Left ventricle myocardium inferior (tissue), 1 donor: ENCODE measurements at places on chromosomes 5 and 9.

DNA sequence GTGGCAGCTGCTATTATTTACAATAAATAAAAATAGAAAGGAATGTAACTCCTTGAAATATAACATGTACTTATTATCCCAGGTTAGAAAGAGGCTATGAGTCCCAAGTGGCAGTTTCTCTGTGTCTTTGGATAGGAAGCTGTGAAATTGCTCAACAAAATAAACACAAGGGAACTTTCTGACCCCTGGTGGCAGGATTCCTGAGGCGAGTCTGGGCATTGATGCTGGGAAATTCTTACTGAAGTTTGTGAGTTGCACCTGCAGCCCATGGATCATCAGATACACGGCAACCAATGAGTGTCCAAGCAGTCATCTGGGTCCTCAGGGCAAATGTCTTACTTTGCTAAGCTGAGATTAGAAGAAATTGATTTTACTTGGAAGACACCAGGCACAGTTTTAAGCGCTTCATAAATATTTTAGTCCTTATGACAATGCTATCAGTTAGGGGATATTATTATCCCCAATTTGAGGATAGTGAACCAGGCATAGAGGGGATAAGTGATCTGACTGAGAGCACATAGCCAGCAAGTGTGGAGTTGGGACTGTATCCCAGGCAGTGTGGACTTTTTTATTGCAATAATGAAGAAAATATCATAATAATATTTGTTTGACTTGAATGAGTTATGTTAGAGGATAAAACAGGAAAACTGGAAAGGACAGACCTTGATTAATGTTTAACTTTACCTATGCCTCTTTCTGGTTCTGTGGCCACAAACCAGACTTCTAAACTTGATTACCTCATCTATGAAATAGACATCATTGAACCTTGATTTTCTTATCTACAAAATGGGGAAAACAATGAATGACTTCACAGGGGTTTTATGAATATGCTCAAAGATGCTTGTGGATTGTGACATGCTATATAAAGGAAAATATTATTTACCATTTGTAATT, 265.5 kb upstream of the ADAMTSL1 start:
- DNase-seq = no peak

- DNase-seq = no peak
Measured at GRCh38 chr5:61471352-61471751, 139.3 kb downstream of the ZSWIM6 start.

- no peak for DNase-seq
Measured at GRCh38 chr5:149830579-149830978, 100.5 kb downstream of the PPARGC1B start.

- DNase-seq = no peak
Measured at GRCh38 chr5:124126504-124127217, 614.7 kb downstream of the CSNK1G3 start.

- no peak for DNase-seq
Measured at GRCh38 chr5:72472666-72473422, 34.4 kb downstream of the ZNF366 start.
